IPS DF 19.7 (cell line): ENCODE measurements at places on chromosomes 4 and X.

GRCh38 chr4:26320538-26321372 lies at the start of gene RBPJ:
Gene RBPJ (plus strand): TSS chr4:26321014. CDS start chr4:26321029, 15 bp downstream.
- DNase-seq, result peak; percentile 93

DNA sequence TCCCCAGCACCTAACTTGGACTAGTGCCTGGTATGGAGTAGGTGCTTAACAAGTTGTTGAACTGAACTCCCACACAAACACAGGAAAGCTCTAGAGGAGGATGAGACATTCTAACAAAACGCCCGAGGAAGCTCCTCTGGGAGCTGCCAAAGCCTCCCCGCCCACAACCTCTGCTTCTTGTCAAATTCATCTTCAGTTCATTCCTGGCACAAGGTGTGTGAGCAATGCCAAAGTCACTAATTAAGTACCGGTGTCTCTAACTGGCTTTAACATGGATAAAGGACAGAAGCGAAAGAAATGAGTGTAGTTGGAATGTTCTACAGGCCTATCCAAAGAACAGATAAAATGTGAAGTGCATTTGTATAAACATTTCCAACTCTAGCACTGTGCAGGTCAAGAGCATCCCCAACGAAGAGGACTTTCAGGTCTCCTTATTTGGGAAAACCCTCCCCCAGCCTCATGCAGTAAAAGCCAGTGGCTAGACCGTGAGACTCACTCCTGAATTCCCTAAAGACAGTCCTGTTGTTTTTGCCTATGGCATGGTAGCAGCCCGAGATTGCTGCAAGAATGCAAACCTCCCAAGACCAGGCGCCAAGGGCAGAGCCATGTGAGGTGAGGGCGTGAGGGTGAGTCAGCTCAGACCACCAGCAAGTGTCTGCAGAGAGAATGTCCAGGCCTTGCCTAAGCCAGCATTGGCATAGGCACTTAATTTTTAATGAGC lies 72.2 kb upstream of the KLF3 start:
- no peak for DNase-seq

DNA sequence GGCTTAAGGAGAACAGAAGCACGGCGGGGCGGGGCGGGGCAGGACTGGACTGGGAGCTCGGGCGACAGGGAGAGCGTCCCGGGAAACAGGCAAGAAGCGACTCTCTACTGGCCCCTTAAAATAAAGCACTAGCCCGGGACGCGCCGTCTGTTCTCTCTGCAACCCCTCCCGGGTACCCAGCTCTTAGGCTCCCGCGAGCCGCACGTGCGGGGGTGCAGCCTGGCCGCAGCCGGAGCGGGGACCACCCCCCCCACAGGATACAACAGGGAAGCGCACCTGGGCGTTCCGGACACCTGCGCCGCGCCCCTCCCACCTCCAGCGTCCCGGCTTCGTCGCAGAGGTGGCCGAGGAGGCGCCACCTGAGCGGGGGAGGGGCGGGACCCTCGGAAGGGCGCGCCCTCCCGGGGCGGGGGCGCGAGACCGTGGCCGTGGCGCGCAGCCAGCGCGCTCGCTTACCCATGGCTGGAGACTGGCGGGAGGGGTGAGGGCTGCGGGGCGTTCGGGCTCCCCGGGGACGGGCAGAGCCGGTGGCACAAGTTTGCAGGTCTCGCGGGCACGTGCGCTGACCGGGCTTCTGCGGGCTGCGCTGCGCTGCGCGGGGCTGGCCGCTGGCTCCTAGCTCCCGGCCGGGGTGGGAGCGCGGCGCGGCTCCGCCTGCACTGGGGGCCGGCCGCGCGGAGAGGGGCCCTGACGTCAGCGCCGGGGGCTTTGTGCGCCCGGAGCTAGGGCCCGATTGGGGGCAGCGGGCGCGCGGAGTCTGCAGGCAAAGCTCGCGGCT lies 91.5 kb downstream of the GEMIN8 start:
- no peak for DNase-seq

DNA sequence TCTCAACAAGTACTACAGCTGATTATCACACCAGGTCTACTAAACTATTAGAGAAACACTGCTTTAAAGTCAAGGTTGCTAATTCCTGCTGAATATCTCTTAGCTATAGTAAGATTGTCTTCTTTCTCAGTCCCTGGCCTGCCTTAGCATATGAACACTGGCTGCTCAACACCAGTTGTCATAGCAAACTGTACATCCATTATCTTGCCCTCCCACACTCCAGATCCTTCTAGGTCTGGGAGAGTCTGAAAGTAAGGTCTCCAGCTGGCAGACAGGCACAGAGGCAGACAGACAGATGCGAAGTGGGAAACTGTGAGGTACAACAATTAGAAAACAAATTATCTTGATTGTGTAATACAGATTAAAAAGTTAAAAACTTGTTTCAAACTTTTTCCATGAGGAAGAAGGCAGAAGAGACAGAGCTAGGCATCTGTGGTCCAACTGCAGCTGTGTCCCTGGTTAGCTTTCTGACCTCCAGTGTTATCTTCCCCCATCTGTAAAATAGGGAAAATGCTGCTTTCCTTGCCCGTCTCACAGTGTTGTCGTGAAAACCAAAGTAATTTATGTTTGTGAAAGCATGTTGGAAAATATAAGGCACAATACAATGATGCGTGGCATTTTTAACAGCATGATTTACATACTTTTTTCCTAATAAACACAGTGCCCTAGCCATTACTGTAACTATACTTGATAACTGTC lies 133.8 kb downstream of the KLHL13 start:
- no peak for DNase-seq

DNA sequence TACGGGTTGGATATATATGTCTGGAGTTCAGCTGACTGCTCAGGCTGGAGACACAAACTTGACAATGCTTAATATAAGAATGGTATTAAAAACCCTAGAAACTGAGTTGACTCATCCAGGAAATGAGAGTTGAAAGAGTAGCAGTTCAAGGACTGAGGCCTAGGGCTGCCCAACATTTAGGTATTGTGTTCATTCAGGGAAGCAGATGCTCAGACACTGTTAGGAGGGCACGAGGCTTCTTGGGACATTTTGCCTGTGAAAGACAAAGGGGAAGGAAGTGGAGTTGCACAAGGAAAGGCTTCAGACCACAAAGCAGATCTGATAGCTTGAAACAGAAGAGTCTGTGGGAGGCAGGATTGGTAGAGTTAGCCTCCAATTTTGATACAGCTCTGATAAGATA lies 52.0 kb upstream of the HS3ST1 start:
- DNase-seq, result no peak

- DNase-seq, result no peak
Measured at GRCh38 chr4:87019246-87019791, 84.5 kb downstream of the AFF1 start.

DNA sequence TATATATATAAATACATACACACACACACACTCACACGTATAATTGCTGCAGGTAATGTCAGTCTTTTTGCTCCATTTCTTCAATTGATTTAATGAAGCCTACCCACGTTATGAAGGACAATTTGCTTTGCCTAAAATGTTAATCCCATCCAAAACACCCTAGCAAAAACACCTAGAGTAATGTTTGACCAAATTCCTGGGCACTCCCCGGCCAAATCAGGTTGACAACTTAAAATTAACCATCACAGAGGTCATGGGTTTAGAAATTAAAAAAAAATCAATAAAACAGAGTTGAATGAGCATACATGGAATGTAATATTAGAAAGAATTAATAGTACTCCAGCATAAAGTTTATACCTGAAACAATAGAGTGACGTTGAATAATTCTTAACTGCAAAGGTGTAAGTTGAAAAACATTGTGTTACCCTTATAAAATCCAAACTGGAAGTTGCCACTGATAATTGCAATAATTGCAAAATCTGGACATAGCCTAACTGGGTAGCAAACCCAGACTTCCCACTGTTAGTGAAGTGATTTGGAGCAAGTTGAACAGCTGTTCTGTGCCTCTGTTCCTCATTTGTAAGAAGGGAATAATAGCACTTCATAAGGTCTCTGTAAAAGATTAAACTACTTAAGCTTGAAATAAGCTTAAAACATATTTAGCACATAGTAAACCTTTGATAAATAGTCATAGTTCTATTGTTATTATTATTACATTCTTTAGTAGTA lies 2120.5 kb downstream of the PCDH7 start:
- DNase-seq, result no peak

DNA sequence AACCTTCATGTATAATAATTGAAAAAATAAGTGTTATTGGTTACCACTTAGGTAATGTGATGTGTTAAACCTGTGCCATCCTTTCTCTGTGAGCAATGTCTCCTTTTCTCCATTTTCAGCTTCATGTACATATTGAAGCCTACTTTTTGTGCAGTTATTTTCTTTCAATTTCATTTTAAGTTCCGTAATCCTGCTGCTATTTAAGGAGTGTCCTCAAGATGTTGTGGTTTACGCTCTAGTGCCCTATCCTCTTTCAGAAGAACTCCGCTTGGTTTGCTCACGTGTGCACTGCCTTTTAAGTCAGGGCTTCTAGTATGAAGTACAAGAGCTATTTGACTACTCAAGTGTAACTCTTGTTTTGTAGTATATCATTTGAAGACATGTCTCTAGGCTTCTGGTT lies 2253.2 kb upstream of the TENM3 start:
- no peak for DNase-seq

- DNase-seq, result no peak
Measured at GRCh38 chr4:6121276-6121850, 79.0 kb downstream of the JAKMIP1 start.

GRCh38 chrX:44011506-44011905 lies 38.3 kb upstream of the NDP start:
- no peak for DNase-seq

- DNase-seq, result no peak
Measured at GRCh38 chrX:29143356-29143755, 556.1 kb downstream of the IL1RAPL1 start.

DNA sequence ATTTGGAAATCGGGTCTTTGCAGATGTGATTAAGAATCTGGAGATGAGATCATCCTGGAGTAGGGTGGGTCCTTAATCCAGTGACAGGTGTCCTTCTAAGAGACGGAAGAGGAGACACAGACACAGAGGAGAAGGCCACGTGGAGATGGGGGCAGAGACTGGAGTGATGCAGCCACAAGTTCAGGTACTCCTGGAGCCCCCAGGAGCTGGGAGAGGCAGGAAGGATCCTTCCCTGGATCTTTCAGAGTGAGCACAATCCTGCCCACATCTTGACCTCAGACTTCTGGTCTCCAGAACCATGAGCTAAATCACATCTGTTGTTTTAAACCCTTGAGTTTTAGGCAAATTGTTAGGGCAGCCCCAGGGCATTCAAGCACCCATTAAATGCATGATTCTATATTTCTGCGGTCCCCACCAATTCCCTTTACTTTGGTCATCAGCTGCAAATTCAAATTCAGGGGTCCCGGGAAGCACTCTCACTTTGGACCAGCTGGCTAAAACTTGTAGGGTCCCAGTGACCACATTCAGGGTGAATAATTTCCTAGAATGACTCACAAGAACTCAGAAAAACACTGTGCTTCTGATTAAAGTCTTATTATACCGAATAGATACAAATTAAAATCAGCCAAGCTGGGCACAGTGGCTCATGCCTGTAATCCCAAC lies 12.8 kb upstream of the AKAP17A start:
- no peak for DNase-seq

DNA sequence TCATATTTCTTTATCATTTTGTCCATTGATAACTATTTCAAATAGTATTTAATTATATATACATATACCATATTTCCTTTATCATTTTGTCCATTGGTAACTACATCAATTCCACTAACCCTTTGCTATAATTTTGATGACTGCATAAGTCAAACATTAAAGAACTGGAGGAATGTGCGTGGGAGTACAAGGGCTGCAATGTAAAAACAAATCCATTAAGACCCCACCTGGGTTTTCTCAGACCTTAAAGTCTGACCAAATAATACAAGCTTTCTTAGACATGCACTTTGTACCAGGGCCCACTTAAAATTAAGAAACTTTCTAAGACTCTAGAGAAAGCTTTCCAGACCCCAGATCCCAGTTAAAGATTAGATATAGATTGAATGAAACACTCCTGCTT lies 1622.4 kb upstream of the PCDH10 start:
- DNase-seq, result no peak
